Caco-2 (cell line): ENCODE measurements at places on chromosomes 1 and 21. TPM values are rescaled to one million over a fixed set of nuclear protein-coding genes. Genes with fewer than 3 reads are reported as not detected.

OR2T4 gene
- total RNA-seq, result not detected in 2 replicates

- H3K4me3 ChIP-seq, result no peak overlapping the region
- no peak for DNase-seq
- no peaks in the 10 kb centered on the region for H3K36me3 ChIP-seq
Measured at GRCh38 chr1:100411019-100411418, 58.7 kb downstream of the CDC14A start.

GRCh38 chr1:182192215-182192614 lies 130.7 kb upstream of the ZNF648 start:
- H3K27me3 ChIP-seq, result no peaks in the 10 kb centered on the region
- H3K27ac ChIP-seq, result no peak overlapping the region
- H3K4me1 ChIP-seq, result no peaks in the 10 kb centered on the region
- no peak for DNase-seq
- H3K4me3 ChIP-seq, result no peak overlapping the region
- no peaks in the 10 kb centered on the region for H3K36me3 ChIP-seq

DNA sequence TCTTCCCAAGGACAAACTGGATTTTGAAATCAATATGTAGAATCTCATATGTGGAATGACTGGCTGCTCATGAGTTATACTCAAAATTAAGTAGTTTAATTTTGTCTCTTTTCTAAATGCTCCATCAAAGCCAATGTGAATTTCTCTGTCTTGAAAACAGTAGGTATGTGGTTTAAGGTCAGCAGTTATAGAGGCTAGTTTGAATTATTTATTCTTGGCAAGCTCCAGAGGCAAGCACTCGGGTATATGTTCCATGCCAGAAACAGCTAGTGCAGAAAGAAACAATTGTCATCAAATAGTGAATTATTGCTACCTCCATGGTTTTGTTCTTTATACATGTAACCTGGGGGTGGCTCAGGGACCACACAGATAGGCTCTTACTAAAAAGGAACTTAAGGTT lies 63.5 kb downstream of the LRIG2 start:
- no peaks in the 10 kb centered on the region for H3K27me3 ChIP-seq
- H3K4me1 ChIP-seq, result peaks cover 12% of the 10 kb centered on the region
- no peak for DNase-seq
- H3K36me3 ChIP-seq, result no peaks in the 10 kb centered on the region

- peaks cover 2% of the 10 kb centered on the region for H3K36me3 ChIP-seq
- H3K4me3 ChIP-seq, result no peak overlapping the region
- H3K27me3 ChIP-seq, result no peaks in the 10 kb centered on the region
- no peak for DNase-seq
Measured at GRCh38 chr1:206709322-206709721, 24.6 kb downstream of the MAPKAPK2 start.

GRCh38 chr1:41780322-41780721 lies 138.4 kb downstream of the HIVEP3 start:
- H3K27me3 ChIP-seq, result no peaks in the 10 kb centered on the region
- no peak for DNase-seq
- H3K4me1 ChIP-seq, result no peaks in the 10 kb centered on the region

LTN1 gene
- total RNA-seq, result 25.4 TPM in 2 replicates

- no peaks in the 10 kb centered on the region for H3K36me3 ChIP-seq
- no peak overlapping the region for H3K4me3 ChIP-seq
- peaks cover 48% of the 10 kb centered on the region for H3K4me1 ChIP-seq
- DNase-seq, result peak; percentile 85
- H3K27ac ChIP-seq, result peak overlapping the region; percentile 45
- H3K27me3 ChIP-seq, result no peaks in the 10 kb centered on the region
Measured at GRCh38 chr1:1894354-1895059, 3.6 kb upstream of the GNB1 start.

- H3K27me3 ChIP-seq, result no peaks in the 10 kb centered on the region
- no peaks in the 10 kb centered on the region for H3K4me1 ChIP-seq
- no peak overlapping the region for H3K27ac ChIP-seq
- no peak overlapping the region for H3K4me3 ChIP-seq
Measured at GRCh38 chr1:238221738-238222137, 331.0 kb upstream of the ZP4 start.

- peaks cover 16% of the 10 kb centered on the region for H3K4me1 ChIP-seq
- H3K36me3 ChIP-seq, result no peaks in the 10 kb centered on the region
- no peak overlapping the region for H3K4me3 ChIP-seq
- DNase-seq, result no peak
Measured at GRCh38 chr1:165328136-165328535, 28.4 kb downstream of the LMX1A start.

GNG12 gene
- total RNA-seq, result 12.0 and 12.5 TPM in 2 replicates

HAPLN2 gene
- total RNA-seq, result not detected in 2 replicates

DNA sequence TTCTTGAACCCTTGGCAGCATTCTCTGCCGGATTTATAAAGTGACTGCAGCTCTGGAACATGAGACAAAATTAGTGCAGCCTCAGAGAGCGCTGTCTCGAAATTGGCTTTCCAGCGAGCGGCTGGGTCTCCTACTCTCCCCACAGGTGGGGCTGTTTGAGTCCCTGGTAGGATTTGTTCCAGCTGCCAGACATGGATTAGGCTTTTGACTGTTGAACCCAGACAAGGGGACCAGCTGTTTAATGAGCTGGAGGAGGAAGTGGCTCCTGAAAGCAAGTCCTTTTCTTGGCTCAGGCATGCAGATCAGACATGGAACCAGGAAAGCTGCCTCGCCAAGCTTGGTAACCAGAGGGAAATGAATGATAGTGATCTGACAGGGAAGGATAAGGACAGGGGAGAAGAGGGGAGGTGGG lies 69.6 kb downstream of the UBIAD1 start:
- H3K27me3 ChIP-seq, result no peaks in the 10 kb centered on the region
- no peak overlapping the region for H3K27ac ChIP-seq
- no peaks in the 10 kb centered on the region for H3K4me1 ChIP-seq
- no peak overlapping the region for H3K4me3 ChIP-seq

GRCh38 chr1:11429226-11429625 lies 49.7 kb upstream of the DISP3 start:
- no peaks in the 10 kb centered on the region for H3K36me3 ChIP-seq
- H3K27ac ChIP-seq, result no peak overlapping the region
- H3K4me1 ChIP-seq, result no peaks in the 10 kb centered on the region
- no peak for DNase-seq

DNA sequence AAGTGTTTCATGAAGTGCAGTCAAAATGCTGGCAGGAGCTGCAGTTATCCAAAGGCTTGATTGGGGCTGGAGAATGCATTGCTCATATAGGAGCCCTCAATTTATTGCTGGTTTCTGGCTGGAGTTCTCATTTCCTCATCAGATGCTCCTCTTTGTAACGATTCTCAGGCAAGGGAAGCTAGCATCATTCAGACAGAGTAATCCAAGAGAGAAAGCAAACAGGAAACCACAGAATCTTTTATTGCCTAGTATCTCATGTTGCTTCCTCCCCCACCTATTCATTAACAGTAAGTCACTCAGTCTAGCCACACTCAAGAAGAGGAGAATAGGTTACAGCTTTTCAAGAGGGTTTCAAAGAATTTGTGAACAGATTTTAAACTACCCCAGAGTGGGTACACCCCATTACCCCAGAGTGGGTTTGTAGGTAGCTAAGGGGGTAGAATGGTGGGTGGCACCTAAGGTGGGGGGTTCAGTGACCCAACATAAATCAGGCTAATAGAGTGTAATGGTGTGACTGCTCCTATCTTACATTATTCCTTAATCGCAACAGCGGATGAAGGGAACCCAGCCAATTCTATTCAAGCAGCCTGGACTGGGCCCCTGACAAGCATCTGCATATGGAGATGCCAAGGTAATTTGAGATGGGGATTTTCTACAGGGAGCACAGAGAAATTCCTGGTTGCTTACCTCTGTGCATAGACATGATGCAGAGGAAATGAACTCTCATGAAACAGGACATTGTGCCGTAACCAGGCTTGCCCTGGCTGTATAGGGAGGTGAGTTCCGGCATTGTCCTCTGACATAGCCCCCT lies 67.1 kb downstream of the KCNJ15 start:
- no peak overlapping the region for H3K4me3 ChIP-seq
- H3K27ac ChIP-seq, result no peak overlapping the region
- H3K4me1 ChIP-seq, result no peaks in the 10 kb centered on the region
- DNase-seq, result no peak
- H3K27me3 ChIP-seq, result no peaks in the 10 kb centered on the region
- H3K36me3 ChIP-seq, result no peaks in the 10 kb centered on the region

GRCh38 chr1:183953031-183953430 lies 84.5 kb downstream of the COLGALT2 start:
- H3K4me1 ChIP-seq, result peaks cover 9% of the 10 kb centered on the region; the same call in 1 of the 2 replicates
- H3K4me3 ChIP-seq, result no peak overlapping the region
- no peaks in the 10 kb centered on the region for H3K27me3 ChIP-seq
- DNase-seq, result no peak
- H3K27ac ChIP-seq, result no peak overlapping the region
